Mucosa of descending colon (tissue), 3 donors: ENCODE measurements at places on chromosomes 11 and 22.

DNA sequence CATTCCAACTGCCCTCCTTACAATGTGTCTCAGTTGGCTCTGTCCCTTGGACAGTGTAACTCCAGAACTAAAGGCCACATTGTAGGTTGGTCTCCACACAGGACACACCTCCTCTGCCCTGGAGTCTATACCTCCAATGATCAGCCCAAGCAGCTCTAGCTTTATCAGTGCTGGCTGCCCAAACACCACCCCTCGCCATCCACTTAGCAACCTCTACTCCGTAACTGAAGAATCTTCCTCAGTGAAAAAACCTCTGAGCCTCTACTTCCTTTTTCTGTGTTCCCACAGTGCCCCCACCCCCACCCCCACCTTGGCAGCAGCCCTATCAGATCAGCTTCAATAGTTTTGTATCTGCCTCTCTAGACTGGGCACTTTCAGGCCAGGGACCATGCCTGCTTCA is 33.4 kb downstream of the SERPINH1 start:
- no peak for DNase-seq

DNA sequence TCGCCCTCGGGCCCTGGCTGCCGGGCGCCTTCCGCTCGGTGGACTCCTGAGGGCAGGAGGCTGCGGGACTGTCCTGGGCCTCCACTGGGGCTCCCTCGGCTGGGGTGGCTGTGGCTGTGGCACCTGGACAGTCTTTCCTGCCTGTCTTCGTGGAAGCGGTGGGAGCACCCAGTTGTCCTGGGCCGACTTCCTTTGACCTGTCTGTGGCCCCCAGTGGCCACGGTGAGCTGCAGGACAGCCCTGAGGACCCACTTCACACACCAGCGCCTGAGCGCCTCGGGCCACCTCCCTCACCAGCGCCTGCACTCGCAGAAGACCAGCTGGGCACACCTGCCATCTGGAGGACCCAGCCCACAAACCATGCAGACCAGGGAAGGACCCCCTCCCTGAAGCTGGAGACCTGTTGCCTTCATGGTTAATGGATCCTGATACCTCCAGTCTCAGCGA is 1.8 kb upstream of the EPS8L2 start:
- no peak for DNase-seq

- DNase-seq, result no peak
These were observed 206.1 kb downstream of the GRIK4 start for GRCh38 chr11:120717623-120718022.

- peak; percentile 24 for DNase-seq
These were observed 627.6 kb downstream of the NTM start for GRCh38 chr11:131998020-131998419.

GRCh38 chr11:124581817-124582216 is 12.0 kb downstream of the OR8A1 start:
- DNase-seq, result no peak

DNA sequence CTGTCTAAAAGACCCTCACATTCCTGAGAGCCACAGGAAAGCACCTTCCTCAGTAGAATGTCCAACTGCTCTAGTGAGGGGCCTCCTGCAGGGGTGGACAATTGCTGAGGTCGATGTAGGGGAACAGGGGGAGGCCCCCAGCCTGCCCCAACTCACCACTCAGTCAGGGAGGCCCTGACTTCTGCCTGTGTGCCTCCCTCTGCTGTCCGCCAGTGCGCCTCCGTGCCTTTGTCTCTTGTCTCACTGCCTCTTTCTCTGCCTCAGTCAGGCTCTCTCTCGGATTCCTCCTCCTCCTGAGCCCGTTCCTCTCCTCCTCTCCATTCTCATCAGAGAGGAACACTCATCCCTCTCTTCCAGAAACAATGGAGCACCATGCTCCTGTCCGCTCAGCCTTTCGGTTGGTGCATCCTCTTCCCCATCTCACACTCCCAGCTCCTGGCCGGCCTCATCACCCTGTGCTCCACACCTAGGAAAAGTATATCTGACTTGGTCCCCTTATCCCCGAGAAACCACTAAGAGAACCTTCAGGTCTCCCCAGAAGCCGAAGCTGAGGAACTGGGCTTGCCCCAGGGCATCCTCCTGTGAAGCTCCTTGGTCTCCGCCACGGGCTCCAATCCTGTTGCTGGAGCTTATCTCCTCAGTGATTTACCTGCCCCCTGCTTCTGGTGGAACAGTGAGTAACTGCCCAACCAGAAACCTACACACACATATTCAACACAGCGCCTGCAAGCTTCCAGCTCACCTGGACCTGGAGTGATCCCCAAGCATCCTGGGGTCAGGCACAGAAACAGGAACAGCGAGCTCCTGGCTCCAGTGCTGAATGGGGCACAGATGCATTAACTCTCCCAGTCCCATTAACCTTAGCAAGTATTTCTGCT is 2.3 kb downstream of the B3GAT1 start:
- no peak for DNase-seq

- DNase-seq, result no peak
These were observed 13.4 kb downstream of the NFAM1 start for GRCh38 chr22:42418811-42419242.

GRCh38 chr22:27850000-27850521 is 48.5 kb upstream of the MN1 start:
- no peak for DNase-seq

DNA sequence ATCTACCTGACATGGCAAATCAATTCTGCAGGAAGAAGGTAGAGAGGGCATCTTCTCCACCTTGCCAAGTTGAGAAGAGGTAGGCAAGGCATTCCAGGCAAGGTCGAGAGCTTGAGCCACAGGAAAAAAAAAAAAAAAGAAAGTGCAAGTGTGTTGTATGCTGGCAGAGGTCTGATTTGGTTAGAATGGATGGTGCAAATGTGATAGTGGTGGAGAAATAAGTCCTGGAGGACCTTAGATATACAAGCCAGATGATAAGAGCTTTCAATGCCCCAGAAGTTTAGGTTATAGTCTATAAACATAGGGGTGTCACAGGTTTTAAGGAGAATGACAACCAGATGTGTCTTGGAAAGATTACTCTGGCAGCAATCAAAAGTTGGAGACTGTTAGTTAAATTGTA is 1.4 kb downstream of the FBXO3 start:
- DNase-seq, result no peak

GRCh38 chr22:37517826-37518450 is 1.3 kb downstream of the CARD10 start:
- DNase-seq, result no peak

GRCh38 chr11:117391181-117391580 is 63.5 kb downstream of the CEP164 start:
- no peak for DNase-seq

DNA sequence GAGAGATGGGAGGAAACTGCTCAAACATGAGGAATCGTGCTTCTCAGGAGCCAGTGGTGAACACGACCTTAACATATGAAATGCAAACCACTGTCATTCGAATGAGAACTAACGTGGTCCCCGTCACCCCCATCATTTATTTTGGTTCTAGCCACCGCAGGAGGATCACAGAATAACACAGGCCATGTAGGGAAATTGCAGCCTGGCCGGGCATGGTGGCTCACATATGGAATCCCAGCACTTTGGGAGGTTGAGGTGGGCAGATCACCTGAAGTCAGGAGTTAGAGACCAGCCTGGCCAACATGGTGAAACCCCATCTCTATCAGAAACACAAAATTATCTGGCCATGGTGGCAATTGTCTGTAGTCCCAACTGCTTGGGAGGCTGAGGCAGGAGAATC is 27.1 kb downstream of the KRTAP5-5 start:
- DNase-seq, result no peak

GRCh38 chr11:121376130-121376529 is 76.0 kb upstream of the SORL1 start:
- no peak for DNase-seq

- peak; percentile 25 for DNase-seq
These were observed 3.0 kb upstream of the RIN1 start for GRCh38 chr11:66339162-66339675.

DNA sequence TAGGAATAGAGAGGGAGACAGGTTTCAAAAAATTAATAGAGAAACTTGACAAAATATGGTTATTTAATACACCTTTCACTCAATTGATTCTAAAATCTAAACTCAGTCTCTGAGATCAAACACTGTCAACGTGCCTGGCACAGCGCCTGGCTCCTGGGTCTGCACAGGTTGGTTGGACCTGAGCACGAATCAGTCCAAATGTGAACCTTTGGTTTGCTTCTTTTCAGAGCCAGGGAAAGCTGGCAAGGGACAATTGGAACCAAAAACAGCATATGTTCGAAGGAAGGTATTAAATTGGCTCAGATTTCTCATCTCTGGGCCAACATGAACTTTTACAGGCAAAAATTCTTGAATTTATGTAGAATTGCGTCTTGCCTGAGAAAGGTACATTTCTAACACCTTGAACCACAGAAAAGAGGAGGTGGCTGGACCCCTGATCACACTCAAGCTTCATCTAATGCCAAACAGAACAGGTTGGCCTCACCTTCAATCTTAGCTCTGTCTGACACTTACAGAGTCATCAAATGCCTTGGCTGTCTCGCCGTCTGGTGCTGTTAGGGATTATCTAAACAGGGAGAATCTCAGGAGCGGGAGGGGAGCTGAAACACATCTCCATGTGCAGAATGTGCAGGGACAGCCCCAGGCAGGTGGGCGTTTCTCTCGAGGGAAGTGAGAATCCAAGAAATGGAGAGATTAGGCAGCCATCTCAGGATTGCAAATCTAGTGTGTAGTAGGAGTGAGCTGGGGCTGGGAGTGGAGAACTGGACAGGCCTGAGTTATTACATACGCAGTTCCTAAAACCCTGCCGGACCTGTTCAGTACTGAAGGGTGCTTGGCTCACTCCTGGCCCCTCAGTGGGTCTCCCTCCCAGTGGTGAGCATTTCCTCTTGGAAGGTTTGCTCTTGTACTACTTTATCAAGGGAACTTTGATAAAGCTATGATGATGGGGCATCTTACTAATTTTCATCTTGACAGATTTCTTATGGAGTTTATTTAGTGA is 442.2 kb upstream of the B3GAT1 start:
- no peak for DNase-seq

- no peak for DNase-seq
These were observed 165.0 kb downstream of the GRIA4 start for GRCh38 chr11:105774899-105775298.

- DNase-seq, result no peak
These were observed 29.7 kb upstream of the VWA5A start for GRCh38 chr11:124085583-124085982.

GRCh38 chr11:104464691-104465090 is 300.7 kb upstream of the PDGFD start:
- DNase-seq, result no peak

GRCh38 chr22:21920341-21921183 is 32.1 kb downstream of the PPM1F start:
- DNase-seq, result no peak

DNA sequence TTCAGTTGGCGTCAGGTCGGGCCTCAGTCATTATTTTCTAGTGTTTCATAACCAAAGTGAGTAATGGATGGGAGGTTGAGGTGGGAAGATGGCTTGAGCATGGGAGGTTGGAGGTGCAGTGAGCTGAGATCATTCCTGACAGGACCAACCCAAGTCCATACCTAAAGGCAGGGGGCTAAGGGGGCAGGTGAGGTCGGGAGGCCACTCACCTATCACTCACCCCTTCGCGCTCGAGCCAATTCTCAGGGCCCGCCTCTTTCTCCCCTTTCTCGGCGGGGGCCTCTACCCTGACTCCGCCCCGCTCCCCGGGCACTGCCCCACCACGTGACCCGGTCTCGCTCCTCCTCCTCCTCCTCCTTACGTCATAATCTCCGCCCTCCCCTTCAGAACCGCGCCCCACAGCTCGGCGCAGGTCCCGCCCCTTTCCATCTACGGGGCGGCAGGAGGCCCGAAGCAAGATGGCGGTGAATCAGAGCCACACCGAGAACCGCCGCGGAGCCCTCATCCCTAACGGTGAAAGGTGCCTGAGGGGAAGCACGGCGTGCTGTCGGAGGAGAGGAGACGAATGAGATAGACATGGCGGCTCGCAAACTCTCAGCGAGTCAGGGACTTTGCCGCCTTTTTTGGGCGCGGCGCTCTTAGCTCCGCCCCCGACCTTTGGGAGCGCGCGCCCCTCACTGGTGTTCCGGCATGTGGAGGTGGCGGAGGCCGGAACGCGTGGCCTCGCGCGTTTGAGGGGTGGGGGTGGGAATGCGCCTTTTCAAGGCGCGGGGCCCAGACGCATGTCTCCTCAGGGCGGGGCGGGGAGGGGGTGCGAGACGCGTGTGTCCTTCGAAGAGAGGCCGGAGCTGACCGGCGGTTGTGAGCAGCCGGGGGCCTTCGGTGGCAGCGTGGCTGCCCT is at the start of gene WBP2NL:
WBP2NL (plus strand) TSS at position 428 of the 901 bp plus-strand sequence; CDS start at position 459, 31 bp downstream.
- peak; percentile 91 for DNase-seq

DNA sequence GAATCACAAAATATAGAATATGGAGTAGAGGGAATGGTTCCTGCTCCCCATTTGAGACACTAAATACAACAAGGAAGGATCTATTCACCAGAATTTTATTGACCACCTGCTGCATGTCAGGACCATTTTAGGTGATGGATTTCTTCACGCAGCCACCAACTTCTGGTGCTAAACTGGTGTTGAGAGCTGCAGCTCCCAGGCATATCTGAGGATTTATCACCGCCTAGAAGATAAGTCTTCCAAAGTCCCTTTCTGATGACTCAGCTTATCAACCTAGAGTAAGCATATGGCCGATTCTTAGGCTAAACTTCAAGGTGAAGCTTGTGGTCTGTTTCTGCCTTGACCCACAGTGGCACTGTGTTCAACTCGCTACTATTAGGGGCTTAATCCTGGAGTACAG is 6.7 kb downstream of the DDI1 start:
- no peak for DNase-seq

- DNase-seq, result no peak
These were observed 91.7 kb upstream of the E2F8 start for GRCh38 chr11:19332476-19332875.

GRCh38 chr11:33694346-33695050 is 6.1 kb downstream of the C11orf91 start:
- DNase-seq, result no peak

DNA sequence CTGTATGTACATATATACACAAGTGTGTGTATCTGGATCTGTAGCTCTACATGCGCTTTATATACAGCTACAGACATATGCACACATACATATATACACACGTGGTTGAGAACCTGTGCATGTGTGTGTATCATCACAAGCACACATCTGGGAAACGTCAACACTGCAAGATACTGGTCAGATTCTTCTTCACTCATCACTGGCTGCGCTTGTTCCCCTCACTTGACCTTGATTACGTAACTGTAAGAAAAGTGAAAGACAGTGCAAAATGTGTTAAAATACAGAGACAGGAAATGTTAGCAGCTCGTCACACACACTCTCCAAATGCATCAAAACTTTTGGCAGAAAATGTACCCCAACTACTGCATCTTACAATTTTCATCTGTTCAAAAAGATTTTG is 51.9 kb upstream of the MN1 start:
- DNase-seq, result no peak

- no peak for DNase-seq
These were observed 632.6 kb upstream of the KIRREL3 start for GRCh38 chr11:127632976-127633680.

- DNase-seq, result no peak
These were observed 265.3 kb downstream of the OPCML start for GRCh38 chr11:133266986-133267385.
